ENCODE measurements at places on chromosomes 11 and 22.

DNA sequence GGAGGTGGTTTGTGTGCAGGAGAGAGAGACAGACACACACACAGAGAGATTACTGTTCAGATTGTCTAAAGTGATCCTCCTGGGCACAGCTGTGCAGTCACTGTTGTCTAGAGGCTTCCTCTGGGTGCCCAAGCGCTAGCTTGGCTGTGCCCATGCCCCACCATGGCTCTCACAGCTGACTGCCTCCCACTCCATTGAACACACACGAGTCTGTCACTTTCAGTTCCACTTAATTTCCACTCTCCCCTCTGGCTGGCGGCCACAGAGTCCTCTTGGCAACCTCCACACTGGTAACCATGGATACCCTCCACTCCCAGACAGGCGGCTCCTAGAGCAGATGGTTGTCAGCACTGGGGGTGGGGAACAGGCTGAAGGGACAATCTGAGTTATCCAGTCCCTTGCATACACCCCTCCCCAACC, 29.1 kb downstream of the MAP6 start:
- peak; percentile 70 for DNase-seq

GRCh38 chr11:119346605-119347004, at the start of gene MFRP:
MFRP (minus strand) TSS chr11:119346705; CDS start chr11:119346513, 192 bp downstream.
- DNase-seq = no peak

DNA sequence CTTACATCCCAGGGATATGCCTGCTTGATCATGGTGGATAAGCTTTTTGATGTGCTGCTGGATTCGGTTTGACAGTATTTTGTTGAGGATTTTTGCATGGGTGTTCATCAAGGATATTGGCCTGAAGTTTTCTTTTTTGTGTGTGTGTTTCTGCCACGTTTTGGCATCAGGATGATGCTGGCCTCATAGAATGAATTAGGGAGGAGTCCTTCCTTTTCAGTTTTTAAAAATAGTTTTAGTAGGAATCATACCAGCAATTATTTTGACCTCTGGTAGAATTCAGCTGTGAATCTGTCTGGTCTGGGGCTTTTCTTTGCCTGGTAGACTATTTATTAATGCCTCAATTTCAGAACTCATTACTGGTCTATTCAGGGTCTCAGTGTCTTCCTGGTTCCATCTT, 362.4 kb downstream of the JRKL start:
- no peak for DNase-seq

DNA sequence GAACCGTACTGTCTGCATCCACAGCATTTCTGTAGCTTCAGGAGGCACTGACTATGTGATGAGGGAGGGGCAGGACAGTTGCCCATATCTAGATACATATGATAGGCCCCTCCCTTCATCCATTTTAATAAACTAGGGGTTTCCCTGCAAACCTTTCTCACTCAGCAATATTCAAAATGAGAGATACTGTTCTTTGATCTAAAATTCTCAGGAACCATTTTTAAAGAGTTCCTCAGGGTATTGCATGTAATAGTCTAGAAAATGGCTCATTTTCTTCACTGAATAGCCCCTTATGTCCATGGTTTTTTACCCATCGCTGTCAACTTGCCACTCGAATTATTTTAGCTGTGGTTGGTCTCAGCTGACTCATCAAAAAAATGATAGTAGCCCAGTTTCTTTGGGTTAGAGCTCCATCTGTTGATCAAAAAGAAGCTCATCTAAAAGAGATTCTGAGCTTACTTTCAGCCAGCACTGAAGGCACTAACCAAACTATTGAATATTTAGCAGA, 37.0 kb upstream of the DNAJB7 start:
- DNase-seq = peak; percentile 86

DNA sequence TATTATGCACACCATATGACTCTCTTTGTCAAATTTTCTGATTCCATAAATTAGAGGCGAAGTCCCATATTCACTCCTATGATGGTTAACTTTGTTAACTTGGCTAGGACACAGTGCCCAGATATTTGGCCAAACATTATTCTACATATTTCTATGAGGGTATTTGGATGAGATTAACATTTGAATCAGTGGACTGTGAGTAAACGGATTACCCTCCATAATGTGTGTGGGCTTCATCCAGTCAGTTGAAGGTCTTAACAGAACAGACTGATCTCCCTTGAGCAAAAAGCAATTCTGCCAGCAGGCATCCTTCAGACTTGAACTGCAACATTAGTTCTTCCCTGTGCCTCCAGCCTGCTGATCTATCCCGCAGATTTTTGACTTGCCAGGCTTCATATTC, 69.9 kb downstream of the FZD4 start:
- no peak for DNase-seq

GRCh38 chr22:46043816-46044620, 67.1 kb upstream of the WNT7B start:
- DNase-seq = no peak

- DNase-seq = no peak
Measured at GRCh38 chr11:12086271-12087074, 23.9 kb upstream of the MICAL2 start.

DNA sequence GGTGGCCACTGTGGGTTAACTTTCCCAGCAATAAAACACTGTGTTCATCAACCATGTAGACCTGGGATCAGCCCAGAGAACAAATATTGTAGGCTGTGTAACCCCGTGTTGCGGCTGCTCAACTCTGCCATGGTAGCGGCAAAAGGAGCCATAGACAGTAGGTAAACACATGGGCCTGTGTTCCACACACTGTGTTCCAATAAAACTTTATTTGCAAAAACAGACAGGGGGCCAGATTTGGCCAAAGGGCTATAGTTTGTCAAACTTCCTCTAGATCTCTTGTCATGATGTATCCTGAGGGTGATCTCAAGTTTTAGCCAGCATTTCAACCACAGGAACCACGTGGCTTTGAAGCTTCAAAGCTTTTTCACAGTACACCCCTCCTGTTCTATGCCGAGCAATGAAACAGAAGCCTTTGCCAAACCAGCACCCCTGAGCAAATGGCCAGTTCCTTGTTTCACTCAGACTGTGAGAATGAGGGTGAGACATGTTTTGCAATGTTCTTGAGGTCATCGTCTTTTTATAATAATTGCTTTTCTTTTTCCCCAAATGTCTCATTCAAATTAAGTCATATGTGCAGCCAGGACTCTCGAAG, 49.9 kb upstream of the FADD start:
- no peak for DNase-seq

GRCh38 chr11:728901-729491, 18.3 kb upstream of the TALDO1 start:
- DNase-seq = no peak

GRCh38 chr22:22168190-22168940, 76.2 kb upstream of the VPREB1 start:
- peak; percentile 12 for DNase-seq

DNA sequence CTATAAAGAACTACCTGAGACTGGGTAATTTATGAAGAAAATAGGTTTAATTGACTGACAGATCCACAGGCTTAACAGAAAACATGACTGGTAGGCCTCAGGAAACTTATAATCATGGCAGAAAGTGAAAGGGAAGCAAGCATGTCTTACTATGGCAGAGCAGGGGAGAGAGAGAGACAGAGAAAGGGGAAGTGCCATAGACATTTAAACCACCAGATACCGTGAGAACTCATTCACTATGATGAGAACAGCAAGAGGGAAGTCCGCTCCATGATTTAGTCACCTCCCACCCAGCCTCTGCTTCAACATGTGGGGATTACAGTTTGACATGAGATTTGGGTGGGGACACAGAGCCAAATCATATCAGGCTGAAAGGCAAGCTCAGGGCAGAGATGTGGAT, 327.1 kb upstream of the DDI1 start:
- DNase-seq = no peak

DNA sequence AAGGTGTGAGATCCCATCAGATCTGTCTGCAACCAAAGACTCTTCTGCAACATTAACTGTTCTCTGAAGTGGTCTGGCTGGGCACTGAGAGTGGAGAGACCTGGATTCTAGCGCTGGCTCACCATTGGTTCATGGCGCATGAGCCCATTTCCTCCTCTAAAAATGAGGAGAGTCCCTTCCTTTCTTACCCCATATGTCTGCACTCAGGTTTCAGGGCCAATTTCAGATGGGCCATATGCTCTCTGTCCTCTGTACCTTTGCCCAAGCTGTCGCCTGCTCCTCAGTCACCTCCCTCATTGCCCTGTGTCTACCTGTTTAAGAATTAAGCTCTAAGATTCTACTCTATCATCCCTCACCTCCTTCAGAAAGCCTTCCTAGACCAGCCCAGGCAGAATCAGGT, 484.7 kb downstream of the INSC start:
- DNase-seq = no peak

DNA sequence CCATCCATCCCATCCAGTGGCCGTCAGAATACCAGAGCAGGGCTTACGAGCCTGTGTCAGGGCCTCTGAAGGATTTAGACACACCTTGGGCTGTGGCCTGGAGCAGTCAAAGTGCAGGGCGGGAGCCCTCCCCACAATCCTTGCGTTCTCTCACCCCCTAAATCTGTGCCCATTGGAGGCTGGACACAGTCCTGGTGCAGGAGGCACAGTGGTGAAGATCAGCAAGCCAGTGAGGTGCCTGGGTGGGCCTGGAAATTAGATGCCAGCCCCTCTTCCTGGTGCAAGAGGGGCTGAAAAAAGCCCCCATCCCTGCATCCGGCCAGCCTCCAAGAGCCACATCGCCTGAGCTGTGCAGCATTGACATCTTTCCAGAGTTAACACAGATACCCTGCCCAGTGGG, 1045.8 kb downstream of the TBC1D22A start:
- no peak for DNase-seq

DNA sequence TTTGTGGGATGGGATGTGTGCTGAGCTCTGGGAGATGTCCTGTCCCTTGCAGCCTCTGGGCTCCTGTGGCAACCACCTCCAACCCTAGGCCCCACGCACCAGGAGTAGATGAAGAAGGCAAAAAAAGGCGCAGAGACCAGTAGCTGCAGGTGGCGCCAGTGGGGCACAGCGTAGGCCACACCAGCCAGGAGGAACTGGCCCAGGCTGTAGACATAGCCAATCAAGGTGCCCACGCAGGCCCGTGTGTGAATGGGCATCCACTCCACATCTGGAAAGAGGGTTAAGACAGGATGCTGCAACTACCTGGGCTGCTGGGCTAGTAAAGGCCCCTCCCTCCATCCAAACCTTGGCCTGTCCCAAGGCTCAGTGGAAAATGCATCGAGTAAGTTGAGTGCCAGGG, 3.0 kb downstream of the SLC22A6 start:
- no peak for DNase-seq

DNA sequence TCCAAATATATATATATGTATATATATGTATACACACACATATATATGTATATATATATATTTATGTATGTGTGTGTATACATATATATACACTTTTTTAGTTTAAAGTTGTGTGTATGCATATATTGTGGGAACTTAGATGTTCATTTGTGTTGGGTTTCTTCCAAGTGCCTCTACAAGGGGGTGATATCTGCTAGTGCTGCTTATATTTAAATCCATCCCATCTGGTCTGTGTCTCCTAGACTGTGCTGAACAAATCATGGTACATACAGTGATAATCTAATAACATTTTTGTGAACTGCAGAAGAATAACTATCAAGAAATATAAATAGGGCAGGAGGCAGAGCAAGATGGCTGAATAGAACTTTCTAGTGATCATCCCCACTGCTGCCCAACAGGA, 696.4 kb downstream of the LRRC4C start:
- no peak for DNase-seq

DNA sequence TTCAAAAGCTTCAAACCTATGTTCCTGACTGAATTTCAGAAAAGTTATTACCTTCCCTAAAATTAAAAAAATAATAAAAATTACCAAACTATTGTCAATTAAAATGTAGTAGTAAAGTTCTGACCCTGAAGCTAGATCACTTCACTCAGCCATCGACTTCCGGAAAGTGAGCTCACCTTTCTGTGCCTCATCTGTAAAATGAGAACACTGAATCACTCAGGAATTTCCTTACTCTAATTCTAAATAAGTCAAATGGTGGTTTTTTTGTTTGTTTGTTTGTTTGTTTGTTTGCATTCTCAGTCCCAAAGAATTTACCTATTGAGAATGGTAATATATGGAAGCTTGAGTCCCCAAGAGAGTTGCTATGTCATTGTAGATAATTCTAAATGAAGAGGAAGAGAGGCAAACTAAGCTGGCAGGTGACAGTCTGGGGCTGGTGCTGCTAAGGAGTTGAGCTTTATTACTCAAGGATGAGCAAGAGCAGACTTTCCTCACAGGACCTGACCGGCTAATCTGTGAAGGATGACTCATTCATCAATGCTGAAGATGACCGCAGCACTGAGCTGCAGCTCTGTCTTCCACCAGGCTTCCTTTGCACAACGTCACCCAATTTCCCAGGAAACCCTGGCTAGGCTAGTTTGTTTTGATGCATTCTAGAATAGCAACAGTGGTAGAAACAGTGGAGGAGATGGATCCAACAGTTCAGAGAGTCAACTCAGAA, 248.8 kb downstream of the RAB38 start:
- no peak for DNase-seq

DNA sequence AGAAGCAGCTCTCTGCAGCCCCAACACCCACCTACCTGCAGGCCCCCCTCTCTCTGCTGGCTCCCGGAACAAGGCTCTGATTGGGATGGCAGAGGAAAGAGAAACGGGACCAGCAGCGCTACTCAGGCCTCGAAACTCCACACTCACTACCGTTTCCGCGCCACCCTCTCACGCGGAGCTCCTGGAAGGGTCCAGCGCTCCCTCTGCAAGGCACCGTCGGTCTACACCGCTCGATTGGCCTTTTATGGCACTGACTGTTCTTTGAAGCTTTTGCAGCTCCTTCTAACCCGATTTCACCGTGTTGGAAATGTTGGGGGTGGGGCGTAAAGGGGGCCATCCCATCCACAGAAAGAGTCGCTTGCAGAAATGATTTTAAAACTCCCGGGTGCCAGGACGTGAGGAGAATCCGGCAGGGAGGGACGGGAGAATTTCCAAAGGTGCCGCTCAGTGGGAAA, 323 bp upstream of the PANX1 start:
- peak; percentile 21 for DNase-seq

DNA sequence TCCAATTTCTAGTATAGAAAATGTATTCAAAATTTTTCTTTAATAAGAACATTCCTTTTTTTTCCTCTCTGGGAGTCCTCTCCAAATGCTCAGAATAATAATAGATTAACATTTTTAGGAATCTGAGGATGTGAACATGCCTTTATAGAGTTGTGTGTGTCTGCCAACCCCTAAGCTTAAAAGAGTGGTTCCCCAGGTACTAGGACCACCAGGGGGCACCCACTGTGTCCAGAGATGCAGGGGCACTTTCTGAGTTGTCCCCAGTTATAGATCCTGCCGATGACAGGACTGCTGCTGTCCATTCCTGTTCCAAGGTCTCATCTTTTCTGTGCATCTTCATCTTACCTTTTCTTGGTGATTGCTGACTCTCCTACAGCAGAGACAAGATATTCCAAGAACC, 27.0 kb upstream of the MICAL2 start:
- DNase-seq = peak; percentile 44

- no peak for DNase-seq
Measured at GRCh38 chr11:126338346-126339055, 17.0 kb upstream of the ST3GAL4 start.

DNA sequence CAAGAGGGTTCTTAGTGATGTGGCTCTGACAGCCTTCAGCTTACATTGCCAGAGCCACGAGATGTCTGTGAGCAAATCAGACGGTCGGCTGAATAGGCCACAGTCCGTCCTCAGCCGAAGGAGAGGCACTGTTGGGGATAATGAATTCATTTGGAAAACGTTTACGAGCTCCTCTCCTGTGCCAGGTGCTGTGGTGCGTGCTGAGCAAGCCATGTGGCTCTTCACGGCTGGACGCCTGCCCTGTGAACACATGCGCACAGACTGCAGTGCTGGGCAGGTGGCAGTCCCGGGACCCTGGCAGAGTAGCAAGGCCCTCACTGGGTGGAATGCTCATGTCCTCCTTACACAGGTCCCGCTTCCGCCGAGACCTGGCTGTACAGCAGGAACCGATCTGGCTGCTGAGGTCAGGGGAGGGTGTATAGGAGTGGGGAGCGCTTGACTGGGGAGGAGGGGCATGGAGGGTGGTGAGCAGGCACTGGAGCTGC, 6.8 kb downstream of the TBC1D22A start:
- no peak for DNase-seq
